ENCODE measurements at places on chromosomes 2 and 18.

- peak; percentile 21 for DNase-seq
These were observed 229.9 kb downstream of the AGPS start for GRCh38 chr2:177622521-177622920.

GRCh38 chr2:66024391-66024790 is 410.5 kb upstream of the MEIS1 start:
- DNase-seq, result no peak

GRCh38 chr2:9398881-9399780 is 24.2 kb downstream of the ITGB1BP1 start:
- DNase-seq, result no peak

- DNase-seq, result no peak
These were observed 57.4 kb downstream of the TRPM8 start for GRCh38 chr2:233974530-233975071.

- DNase-seq, result no peak
These were observed 97.4 kb upstream of the ID2 start for GRCh38 chr2:8584174-8585066.

DNA sequence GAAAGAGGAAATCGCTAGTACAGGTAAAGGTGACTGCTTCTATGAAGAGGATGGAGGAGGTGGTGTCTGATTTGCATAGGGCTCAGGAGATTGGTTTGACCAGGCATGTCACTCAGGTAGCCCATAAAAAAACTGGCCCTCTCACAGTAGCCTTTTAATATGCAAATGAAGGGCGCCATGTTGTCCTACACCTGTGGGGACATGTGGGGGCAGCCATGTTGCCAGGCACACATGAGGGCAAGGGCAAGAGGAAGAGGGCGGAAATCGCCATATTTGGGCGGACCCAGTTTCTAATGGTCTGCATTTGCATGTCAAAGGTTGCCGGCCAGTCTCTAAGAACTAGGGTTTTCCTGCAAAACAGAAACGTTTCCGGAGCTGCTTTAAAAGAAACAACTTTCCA is 1330.6 kb downstream of the DSC3 start:
- no peak for DNase-seq

GRCh38 chr18:57910134-57910533 is 107.0 kb upstream of the ATP8B1 start:
- DNase-seq, result no peak

- DNase-seq, result no peak
These were observed 125.0 kb downstream of the SETBP1 start for GRCh38 chr18:44805643-44806042.

DNA sequence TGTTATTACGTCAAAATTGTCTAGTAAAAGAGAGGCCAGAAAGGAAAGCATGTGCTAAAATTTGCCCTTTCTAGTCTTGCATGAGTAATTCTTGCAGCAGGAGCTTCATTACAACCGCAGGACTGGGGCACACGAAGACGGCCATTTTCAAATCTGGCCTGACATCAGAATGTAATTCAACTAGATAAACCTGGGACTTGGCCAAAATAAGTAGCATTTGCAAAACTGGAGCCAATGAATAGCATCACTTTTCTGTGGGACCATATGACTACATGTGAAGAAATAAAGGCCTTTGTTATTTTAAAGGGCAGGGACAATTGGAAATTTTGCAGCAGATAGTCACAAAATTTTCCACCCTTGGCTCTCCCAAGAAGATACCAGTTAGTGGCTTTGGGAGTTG is 3.0 kb upstream of the FZD7 start:
- no peak for DNase-seq

DNA sequence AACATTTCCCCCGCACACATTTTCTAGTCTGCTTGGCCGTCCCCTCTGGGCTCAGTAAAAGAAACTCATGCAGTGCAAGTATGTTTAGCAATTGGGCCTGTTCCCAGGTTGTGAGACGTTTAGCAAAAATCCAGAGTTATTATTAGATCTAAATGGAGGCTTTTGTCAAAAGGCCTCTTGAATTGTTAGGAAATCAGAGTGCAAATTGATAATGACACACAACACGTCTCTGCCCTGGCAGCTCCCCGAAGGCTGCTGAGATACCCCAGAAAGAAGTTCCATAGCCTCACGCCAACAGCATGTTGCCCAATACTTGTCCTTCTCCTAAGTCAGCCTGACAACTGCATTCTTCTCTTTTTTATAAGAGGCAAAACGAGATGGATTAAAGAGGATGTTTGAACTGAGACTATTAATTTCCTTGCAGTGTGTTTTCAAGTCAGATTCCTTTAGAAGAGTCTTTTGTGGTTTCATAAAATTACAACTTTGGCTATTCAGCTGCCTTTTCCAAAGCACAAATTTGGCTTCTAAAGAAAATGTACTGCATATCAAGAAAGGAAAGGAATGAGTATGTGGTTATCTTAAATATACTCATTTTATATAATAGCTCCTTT is 202.2 kb downstream of the TRIB2 start:
- no peak for DNase-seq

GRCh38 chr2:105887256-105887655 is 142.5 kb downstream of the NCK2 start:
- DNase-seq, result no peak

- no peak for DNase-seq
These were observed 36.1 kb downstream of the RNF152 start for GRCh38 chr18:61856678-61857077.

GRCh38 chr2:238505892-238506280 is 79.2 kb downstream of the ASB1 start:
- no peak for DNase-seq
